NCI-H524 treated with DMSO at 0.1 percent for 48 hours (cell line): ENCODE measurements at places on chromosomes 7 and 10.

DNA sequence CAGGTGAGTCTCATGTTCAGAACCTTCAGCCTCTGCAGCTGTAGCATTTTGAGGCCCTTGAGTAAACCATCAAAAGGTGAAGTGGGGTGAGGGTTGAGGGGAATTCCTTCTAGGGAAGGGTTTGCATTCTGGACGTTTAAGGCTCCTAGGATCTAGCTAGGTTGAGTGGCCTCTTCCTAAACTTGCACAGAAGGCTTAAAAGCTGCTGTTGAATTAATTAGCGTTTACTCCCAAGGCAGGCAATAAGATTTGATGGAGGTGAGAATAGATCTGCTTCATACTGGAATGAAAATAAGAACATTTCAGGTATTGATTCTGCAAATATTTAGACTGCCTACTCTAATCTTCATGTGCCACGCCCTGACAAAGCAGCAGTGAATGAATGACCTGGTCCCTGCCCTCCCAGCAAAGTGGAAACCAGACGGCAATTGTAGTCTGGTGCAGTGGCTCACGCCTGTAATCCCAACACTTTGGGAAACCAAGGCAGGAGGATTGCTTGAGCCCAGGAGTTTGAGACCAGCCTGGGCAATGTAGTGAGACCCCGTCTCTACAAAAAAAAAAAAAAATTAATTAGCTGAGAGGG is 11.4 kb upstream of the KPNA7 start:
- DNase-seq: no peak

GRCh38 chr10:62614389-62615157 is 189.9 kb upstream of the ADO start:
- DNase-seq: no peak

GRCh38 chr7:21617513-21617912 is 74.7 kb downstream of the DNAH11 start:
- no peak for DNase-seq

GRCh38 chr7:92333866-92334265 is 88.1 kb downstream of the ANKIB1 start:
- no peak for DNase-seq

DNA sequence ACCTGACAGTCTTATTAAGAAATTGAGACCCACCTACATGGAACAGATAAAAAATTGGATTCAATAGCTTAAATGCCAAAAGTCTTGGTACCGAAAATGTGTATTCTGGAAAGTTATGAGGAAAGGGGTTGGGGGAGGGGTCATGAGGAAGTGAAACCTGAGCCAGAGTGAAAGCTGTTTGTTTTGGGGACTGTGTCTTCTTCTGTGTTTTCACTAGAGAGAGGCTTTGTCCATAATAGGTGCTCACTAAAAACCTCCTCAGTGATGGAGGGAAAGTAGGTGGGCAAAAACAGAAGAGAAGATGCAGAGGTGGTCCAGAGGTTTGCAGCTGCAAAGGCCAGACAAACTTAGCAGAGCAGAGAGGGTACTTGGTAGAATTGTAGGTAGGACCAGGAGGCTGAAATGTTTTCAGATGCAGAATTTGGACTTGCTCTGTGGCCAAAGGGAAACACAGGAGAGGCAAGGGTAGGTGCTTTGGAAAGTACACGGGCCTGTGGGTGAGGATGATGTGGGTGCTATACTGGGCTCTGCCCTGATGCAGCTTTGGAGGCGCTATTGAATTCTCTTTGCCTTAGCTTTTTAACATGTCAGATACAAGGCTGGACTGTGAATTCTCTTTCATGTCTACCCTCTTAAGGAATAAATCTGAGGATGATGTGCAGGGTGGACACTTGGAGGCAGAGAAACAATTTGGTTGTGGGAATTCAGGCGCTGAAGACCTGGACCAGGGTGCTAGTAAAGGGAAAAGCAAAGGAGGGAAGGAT is 254.6 kb downstream of the PTEN start:
- DNase-seq: no peak

- DNase-seq: peak; percentile 88
These were observed 577.8 kb downstream of the ETV1 start for GRCh38 chr7:13411636-13412035.

DNA sequence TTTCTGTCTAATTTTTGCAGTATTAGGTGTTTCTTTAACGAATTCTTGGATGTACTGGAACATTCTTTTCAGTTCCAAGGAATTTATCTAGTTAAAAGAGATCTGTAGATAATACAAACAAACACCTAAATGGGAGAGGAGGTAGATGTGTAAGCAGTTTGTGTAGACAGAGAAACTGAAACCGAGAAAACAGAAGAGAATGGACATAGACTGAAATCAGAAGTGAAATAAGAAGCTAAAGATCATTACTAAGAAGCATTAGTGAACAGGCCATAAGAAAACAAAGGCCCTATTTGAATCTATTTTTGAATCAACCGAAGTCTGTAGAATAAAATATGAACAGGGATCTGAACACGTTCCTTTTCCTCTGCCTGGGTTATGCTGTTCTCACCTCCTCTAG is 26.5 kb upstream of the TMEM229A start:
- no peak for DNase-seq

DNA sequence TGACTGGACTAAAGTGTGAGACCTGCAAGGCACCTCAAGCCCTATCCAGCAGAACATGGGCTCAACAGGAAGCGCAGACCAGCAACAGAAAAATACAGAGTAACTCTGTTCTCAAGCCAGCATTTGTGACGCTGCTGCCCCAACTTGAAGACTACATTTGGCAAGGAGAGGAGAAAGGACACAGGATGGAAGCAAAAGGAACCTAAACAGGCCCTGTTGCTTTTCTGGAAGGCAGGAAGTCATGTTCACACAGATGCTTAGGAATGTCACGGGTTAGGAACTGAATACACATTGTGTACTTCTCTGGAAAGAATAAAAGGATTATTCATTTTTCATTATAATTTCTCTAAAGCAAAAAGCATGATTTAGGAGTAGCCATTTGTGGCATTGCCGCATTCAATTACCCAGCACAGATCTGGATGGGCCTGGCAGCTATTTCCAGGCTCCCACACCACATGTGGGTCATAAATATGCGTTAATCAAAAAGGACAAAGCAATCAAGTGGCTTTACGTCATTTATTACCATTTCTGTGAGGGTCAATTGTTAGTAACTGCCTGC is 19.8 kb upstream of the TOMM7 start:
- no peak for DNase-seq

DNA sequence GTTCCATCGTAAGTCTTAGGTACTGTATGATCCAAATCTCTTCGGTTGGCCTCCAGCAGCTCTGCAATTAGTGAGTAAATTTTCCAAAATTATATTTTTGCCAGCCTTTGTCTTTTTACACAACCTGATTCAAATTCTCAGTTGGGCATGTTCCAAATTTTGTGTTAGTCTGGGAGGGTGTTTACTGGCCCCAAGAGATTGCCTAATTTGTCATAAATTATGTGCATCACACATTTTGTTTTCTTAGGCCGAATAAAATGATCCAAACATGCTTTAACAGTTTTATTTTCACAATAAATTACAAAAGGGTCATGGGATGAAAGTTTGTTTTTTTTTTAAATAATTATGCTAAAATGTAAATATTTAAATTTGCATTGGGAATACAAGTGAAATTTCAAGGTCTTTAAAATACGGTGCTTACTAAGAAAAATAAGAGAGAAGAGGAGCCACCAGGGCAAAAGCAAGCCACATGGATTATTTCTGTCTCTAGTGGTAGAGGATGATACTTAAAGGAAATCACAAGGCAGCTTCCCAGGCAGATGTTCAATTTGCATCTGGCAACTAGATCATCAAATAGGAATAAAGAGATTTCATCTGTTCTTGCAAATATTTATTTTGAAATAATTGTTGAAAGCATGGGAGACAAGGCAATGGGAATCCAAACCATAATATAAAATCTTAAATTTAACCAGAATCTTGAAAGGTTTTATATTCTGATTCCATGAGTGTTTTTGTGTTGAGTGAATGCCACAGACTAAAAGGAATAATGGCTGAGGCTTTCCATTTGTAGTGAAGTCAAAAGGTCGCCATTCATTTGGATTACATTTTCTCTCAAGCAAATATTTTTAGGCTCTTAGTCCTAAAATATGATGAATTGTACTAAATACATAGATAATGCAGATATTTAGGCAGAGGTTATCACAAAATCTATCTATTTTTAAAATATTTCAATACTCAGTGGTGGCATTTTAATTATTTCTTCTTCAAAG is 111.1 kb downstream of the MDFIC start:
- no peak for DNase-seq

DNA sequence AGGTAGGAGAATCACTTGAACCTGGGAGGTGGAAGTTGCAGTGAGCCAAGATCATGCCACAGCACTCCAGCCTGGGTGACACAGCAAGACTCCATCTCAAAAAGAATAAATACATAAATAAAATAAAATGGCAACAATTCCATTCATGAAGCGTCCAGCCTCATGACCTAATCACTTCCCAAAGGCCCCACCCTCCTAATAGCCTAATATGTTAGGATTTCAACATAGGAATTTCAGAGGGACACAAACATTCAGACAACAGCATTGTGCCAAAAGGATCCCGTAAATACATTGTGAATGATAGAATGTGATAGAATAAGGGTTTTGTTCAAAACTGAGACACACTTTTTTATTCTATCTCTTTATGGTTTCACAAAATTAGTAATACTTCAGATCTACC is 90.3 kb downstream of the FAM107B start:
- no peak for DNase-seq

- DNase-seq: no peak
These were observed 65.8 kb downstream of the MAP3K8 start for GRCh38 chr10:30499816-30500215.

DNA sequence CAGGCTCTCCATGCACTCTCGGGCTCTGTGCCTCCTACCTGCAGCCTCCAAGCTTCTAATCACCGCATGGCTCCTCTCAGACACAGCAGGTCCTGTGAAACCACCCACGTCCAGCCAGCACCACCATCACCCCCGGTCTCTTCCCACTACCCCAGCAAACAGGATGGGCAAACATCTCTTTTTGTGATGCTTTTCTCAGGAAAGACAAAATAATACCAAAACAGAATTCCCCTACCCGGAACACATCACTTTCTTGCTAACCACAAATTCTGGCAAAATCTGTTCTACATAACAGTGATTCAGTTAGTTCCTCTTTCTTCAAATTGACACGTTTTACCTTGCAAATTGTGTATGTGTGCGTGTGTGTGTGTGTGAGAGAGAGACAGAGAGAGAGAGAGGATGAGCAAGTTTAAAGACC is 6.5 kb downstream of the SNX8 start:
- no peak for DNase-seq

- no peak for DNase-seq
These were observed 838.2 kb upstream of the POM121L12 start for GRCh38 chr7:52197221-52197620.

DNA sequence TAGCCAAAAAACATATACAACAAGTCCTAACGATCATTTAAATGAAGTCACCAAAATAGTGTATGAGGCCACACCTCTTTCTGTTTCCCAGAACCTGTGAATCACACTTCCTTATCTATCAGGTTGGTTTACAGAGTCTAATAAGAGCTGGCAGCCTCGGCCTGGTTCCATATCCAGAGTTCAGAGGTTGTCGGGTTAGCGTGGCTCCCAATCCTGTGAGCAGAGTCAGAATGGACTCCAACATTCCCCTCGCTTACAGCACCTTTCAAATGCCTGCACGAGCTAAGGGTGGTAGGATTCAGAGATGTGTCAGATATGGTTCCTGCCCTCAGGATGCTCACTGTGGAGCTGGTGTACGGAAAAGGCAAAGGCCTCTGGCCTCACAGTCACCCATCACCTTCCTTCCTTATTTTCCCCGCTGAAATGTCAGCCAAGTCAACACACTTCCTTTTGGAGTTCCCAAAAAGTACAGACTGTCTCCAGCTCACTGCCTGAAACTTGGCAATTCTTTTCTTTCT is 6.0 kb downstream of the IL15RA start:
- DNase-seq: no peak

DNA sequence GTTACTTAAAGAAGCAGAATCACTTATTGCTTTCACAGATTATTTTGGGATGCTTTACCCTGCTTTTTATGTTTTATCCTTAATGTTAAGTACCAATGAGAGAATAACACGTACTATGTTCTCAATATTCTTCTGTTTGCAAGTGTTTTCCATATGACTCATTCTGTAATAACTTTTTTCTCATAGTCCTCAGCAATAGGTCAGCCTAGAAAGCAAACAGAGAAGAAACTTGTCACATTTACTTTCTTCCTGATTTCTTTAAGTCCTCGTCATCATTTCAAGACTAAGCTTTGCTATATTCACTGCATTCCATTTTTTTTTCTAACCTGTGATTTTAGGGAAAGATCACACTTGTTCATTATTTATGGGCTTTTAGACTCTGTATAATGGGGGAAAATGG is 6.8 kb upstream of the AGR2 start:
- no peak for DNase-seq

DNA sequence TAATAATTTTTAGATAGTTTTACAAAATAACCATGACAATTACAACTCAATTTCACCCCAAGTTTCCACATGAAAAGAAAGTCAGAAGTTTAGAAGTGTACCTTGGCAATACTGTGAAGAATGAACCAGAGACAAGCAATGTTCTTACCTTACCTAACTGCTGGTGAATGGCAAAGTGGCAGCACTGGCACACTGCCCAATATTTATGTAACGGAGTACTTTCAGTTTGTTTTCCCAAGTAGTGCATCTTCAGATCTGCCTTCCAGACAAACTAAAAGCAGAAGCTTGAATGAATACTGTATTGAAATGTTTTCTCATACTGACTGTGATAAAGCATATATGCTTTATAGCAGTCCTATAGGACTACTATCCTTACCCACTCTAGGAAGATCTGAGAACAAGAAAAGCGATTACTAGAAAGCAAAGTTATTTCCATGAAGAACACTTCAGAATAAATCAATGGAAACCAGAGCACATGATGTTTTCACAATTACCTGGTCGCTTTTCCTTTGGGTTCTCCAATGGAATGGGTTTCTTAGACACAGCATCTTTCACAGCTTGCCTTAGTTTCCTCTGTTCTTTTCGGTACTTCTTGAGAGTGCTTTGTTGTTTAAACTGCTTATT is 1.5 kb downstream of the NOC3L start:
- DNase-seq: no peak

GRCh38 chr10:34911661-34912205 is 96.6 kb upstream of the PARD3 start:
- DNase-seq: no peak

GRCh38 chr7:150716368-150716767 is at the start of gene GIMAP1:
TSS of gene GIMAP1 (plus strand) at chr7:150716613. CDS start at chr7:150719048, 2,435 bp downstream.
- DNase-seq: no peak

DNA sequence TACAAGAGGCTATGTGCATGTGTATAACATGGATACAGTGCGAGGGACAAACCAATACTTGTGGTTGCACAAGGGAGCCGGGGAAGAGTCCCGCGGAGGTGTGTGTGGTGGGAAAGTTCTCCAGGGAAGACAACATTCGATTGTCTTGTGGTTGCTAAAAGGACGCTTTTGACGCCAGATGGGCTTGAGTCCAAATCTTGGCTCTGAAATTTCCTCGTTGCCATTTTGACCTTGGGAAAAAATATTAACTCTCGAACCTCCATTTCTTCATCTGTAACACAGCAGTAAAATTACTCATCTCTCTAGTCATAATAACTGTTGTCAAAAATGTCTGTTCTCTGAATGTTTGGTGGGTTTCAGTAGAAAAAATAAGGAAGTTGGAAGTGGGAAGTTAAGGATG is 16.5 kb downstream of the PLXDC2 start:
- no peak for DNase-seq

- no peak for DNase-seq
These were observed 6.5 kb downstream of the ASB13 start for GRCh38 chr10:5659702-5660528.

- DNase-seq: no peak
These were observed 315.7 kb downstream of the NRG3 start for GRCh38 chr10:82190432-82191260.

- DNase-seq: peak; percentile 36
These were observed 75.1 kb downstream of the MAD1L1 start for GRCh38 chr7:2157473-2158279.

GRCh38 chr10:43410345-43410744 is 1.4 kb upstream of the HNRNPF start:
- no peak for DNase-seq
